ENCODE measurements at places on chromosomes 16 and 17. TPM values are rescaled to one million over a fixed set of nuclear protein-coding genes. Genes with fewer than 3 reads are reported as not detected.

DNA sequence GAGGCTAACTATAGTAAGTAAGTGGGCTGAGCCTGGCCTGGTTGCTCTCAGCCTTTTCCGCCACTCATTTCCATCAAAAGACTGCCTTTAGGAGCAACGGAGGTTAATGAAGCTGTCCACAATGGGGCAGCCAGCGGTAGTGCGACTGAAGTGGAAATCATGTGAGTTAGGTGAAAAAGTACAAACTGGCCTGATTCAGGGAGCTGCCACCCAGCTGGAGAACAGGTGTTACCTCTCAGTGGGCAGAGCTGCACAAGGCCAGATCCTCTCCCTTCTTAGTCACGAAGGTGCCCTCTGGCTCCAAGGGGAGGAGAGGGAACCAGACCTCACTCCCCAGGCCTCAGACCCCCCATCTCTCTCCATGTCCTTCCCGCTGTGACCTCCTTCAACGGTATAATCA is 34.4 kb upstream of the CDRT4 start:
- no peak for DNase-seq

SPG7 gene
- 363 TPM for total RNA-seq

ZP2 gene
- not detected for total RNA-seq

NFATC2IP gene
- 265 TPM for total RNA-seq

SLC16A13 gene
- total RNA-seq, result not detected
